Naive thymus-derived CD8-positive, alpha-beta T cell (primary cell): ENCODE measurements at places on chromosomes 1 and 21. TPM values are rescaled to one million over a fixed set of nuclear protein-coding genes. Genes with fewer than 3 reads are reported as not detected.

- no peak for DNase-seq
Measured at GRCh38 chr1:175877939-175878737, 134.7 kb upstream of the TNR start.

DNA sequence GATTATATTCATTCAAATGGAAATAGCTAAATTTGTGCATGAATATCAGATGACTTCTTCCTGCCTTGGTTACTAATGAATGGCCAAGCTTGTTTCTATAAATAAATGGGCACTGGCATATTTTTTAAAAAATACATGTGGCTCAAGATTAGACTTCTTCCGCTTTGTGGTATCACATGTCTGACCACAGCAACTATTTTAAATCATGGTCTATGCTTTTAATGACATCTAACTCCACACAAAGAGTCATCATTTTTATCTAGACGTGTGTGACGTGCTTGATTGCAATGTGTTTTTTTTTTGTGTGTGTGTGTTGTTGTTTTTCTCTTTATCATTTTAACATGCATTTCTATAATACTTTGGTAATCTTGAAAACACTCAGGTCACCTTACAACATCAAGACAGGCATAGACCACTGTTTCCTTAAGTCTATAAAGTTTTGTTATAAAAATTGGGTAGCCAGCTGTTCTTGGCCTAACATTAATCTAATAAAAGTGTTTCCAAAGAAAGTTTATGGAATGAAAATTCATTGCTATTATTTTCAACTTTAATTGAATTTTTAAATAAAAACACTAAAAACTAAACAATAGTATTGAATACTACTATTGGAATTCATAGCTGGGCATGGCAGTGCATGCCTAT lies 29.5 kb downstream of the RGS1 start:
- DNase-seq: no peak

- no peak for DNase-seq
Measured at GRCh38 chr1:90717665-90718410, 736 bp upstream of the BARHL2 start.

GRCh38 chr1:201914456-201915235 lies 25.9 kb downstream of the SHISA4 start:
- no peak for DNase-seq

- no peak for DNase-seq
Measured at GRCh38 chr1:225250432-225250831, 177.4 kb downstream of the LBR start.

DNA sequence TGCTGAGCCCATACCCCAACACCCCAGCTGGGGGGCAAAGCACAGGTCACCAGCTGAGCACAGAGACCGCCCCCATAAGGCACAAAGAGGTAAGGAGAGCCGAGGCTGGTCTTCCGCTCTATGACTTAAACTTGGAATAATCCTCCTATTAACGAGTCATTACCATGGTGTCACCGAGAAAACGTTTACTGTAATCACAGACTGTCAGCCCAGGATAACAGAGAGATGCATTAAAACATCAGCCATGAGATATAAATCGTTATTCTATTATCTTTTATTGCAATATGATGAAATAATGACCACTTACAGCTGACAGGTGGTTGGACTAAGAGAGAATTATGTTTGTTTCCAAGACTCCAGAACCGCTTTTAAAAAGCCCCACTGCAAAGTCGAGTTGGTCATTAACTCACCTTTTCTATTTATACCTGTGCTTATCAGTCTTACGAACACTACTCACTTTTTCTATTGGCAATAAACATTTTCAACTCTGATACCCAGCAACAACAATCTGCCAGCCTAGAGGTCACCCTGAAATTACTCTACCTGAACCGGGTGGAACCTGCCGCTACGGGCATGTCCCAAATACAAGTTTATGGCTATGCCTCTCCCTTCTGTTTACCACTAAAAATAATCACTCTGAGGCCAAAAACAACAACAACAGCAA lies 21.5 kb downstream of the NPHP4 start:
- DNase-seq: no peak

DNA sequence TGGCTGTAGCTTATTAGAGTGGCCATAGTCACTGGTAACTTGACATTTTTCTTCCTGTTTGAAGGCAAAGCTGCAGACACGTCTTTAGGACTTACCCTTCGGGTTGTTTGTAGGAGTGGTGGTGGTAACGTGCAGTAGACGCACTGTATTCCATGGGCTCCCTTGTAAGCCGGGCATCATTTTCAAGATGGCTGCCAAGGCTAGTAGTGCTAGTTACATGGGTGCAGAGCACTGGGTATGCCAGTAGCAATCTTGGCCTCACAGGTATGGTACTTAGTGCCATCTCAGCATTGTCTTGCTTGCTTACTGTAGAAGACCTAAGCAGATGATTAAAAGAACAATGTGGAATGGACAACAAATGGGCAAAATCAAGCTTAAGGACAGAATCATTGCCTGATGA lies 1.9 kb downstream of the YBX1 start:
- DNase-seq: no peak

- no peak for DNase-seq
Measured at GRCh38 chr1:10679496-10680220, 116.8 kb downstream of the CASZ1 start.

DNA sequence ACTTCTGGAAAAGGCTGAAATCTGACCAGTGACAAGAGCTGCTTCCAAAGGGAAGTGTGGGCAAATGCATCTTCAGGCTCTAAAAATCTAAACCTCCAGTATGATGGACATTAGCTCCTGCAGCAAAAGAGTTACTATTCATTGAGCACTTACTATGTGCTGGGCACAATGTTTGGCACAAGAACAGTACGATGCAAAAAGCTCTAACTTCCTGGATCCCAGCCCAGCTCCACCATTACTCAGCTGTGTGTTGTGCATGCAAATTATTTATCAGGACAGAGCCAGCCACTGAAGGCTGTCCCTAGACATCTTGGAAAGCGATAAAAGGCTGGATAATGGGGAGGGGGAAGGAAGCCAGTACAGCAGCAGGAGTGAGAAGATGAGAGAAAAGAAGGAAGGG lies 143.5 kb downstream of the ELAVL4 start:
- DNase-seq: no peak

- DNase-seq: no peak
Measured at GRCh38 chr1:47901001-47901575, 96.1 kb downstream of the TRABD2B start.

- DNase-seq: no peak
Measured at GRCh38 chr21:46486481-46487126, 27.9 kb downstream of the DIP2A start.

- no peak for DNase-seq
Measured at GRCh38 chr21:44878053-44878982, 4.8 kb upstream of the PTTG1IP start.

DNA sequence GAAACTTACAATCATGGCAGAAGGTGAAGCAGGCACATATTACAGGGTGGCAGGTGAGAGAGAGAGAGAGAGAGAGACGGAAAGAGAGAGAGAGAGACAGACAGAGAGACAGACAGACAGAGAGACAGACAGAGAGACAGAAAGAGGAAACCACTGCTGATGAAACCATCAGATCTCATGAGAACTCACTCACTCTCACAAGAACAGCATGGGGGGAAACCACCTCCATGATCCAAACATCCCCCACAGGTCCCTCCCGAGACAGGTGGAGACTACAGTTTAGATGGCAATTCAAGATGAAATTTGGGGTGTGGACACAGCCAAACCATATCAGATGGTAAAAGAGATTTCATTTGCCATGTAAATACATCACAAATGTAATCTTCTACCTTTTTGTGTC lies 708.1 kb downstream of the MRPL39 start:
- no peak for DNase-seq

DNA sequence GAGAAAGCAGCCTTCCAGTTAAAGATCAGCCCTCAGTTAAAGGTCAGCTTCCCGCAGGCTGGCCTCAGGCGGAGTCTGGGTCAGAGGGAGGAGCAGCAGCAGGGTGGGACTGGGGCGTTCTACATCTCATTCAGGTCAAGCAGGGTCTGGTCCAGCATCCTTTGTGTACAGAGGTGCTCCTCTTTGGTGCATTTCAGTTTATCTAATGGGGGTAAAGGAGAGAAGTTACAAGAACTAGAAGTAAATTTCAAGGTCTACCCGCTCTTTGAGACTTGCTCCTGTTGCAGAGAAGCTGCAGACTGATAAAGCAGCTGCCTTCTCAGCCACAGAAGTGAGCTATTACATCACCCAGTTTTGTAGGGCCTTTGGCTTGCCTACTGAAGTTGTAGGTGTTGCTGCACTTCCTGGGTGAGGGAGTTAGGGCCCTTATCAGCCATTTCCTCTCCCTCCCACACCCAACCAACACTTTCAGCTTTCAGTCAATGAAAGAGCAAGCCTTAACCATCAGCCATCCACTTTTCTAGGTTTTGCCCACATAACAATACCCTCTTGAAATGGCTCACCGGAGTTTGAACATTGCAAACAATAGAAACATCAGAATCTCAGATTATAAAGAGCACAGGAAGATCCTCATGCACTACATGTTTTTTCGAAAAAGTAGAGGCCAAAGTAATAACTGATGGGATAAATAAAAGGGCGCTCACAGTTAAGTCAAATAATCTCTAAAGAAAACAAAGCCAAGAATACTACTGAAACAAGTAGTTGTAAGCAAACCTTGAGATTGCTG lies 2.8 kb upstream of the NUP210L start:
- peak; percentile 70 for DNase-seq

GRCh38 chr1:64857347-64857746 lies 109.0 kb downstream of the JAK1 start:
- DNase-seq: no peak

DNA sequence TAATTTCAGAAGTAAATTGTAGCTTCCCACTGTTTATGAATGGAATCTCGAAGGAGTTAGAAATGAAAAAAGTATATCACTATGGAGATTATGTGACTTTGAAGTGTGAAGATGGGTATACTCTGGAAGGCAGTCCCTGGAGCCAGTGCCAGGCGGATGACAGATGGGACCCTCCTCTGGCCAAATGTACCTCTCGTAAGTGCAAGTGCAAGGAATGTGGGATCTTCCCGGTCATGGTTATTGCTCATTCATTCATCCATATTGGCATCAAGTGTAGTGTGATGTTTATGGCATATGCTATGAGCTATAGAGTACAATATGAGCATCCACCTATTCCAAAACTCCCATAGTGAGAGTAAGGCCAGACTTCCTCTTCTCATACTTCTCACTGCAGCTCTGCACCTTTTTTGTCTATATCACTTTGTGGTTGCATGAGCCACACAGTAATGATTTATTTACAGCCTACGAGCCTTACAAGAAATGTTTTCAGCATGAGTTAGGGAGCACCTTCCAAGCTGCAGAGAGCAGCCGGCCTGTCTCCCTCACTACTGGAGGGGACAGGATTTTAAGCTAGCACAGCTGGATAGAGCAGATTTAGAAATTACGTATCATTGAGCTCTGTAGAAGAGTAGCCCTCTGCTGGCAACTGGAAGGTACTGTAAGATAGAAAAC lies 24.9 kb upstream of the CR1L start:
- no peak for DNase-seq

GRCh38 chr1:245962453-245962852 lies 544.6 kb downstream of the SMYD3 start:
- no peak for DNase-seq

DNA sequence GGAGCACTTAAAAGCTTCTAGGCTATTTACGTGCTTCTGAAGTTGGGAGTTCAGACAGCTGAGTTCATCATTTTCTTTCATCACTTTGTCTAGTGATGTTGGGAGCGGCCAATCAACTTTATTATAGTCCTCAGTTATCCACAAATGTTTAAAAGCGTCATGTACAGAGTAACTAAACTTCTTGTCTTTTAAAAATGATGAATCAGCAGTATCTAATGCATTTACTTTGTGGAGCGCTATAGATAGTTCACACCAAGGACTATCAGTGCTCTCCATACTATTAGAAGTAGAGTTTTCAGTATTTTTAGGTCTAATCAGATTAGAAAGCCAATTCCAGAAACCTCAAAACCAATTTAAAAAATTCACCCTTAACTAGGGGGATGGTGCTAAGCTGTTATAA lies 778.7 kb upstream of the PRMT6 start:
- DNase-seq: no peak

- no peak for DNase-seq
Measured at GRCh38 chr1:27513958-27514357, 24.0 kb upstream of the WASF2 start.

- no peak for DNase-seq
Measured at GRCh38 chr1:146035048-146035423, 13.5 kb upstream of the HJV start.

The SHISAL2A gene
- 12.1 TPM for polyA plus RNA-seq

The GSTM5 gene
- 1.1 TPM for polyA plus RNA-seq

The PLPPR4 gene
- not detected for polyA plus RNA-seq

The KLHDC7A gene
- not detected for polyA plus RNA-seq

The PRAMEF25 gene
- not detected for polyA plus RNA-seq

The SPOCD1 gene
- not detected for polyA plus RNA-seq

The CYP4Z1 gene
- not detected for polyA plus RNA-seq

The CFH gene
- 6.7 TPM for polyA plus RNA-seq

The CLCA1 gene
- not detected for polyA plus RNA-seq

The TBX15 gene
- polyA plus RNA-seq: not detected

The ZBTB18 gene
- polyA plus RNA-seq: 4.3 TPM

The SFN gene
- polyA plus RNA-seq: not detected

The NUF2 gene
- 0.33 TPM for polyA plus RNA-seq

The SGIP1 gene
- polyA plus RNA-seq: not detected

The CYYR1 gene
- polyA plus RNA-seq: not detected

The SIM2 gene
- polyA plus RNA-seq: 0.04 TPM

The DCST1 gene
- polyA plus RNA-seq: not detected

The MPZL1 gene
- polyA plus RNA-seq: 8.2 TPM

The UTP11 gene
- polyA plus RNA-seq: 21.4 TPM
